ENCODE measurements at places on chromosomes 2 and 18.

DNA sequence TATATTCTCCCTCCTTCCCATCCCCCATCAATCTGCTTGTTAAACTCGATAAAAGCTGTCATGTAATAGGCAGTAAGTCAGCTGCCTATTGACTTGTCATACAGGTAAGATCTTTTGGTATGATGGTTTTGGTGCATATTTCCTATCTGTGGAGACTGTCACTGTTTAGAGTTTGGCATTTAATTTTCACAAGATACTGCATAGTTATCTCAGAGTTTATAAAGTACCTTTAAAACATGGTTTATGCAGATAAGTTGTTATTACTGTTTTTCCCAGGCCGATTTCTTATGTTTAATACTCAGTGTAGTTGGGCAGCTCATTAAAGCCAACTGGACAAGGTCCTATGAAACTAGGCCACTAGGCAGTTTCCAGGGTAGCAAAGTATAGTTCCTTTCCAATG, 222.1 kb downstream of the GALNT13 start:
- no peak for DNase-seq

DNA sequence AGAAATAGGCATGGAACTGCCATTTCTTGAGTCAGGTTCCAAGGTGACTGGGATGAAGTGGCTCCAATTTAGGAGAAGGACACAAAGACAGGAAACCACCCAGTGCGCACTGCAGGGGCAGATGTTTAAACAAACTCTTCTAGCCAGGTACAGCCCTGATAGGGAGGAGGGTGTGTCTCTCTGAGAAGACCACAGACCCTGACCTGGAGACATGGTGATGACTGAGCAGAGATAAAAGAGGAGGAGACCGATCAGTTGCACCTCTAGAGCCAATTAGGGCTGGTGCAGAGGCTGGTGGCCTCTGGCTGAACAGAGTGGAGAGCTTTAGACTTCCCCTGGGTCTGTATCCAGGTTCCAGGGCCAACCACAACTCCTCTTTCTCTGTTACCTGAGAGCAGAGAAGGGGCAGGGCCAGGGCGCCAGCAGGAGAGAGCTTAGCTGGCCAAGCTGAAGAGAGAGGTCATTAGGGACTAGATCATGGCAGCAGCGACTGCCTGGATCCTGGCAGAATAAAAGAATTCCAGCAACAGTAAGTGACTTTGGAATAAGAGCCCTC, 5.4 kb upstream of the SPOPL start:
- no peak for DNase-seq

DNA sequence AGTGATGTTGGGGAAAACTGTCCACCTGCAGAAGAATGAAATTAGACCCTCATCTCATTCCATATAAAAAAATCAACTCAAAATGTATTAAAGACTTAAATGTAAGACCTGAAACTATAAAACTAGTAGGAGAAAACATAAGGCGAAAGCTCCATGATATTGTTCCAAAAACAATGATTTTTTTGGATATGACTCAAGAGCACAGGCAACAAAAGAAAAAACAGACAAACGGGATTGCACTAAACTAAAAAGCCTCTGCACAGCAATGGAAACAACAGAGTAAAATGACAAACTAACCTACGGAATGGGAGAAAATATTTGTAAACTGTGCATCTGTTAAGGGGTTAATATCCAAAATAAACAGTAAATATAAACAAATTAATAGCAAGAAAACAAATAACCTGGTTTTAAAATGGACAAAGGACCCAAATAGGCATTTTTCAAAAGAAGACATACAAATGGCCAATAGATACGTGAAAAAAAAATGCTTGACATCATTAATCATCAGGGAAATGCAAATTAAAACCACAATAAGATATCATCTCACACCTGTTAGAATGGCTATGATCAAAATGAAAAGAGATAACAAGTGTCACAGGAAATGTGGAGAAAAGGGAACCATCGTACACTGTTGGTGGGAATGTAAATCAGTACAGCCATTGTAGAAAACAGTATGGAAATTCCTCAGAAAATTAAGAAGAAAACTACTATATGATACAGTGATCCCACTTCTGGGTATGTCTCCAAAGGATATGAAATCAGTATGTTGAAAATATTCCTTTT, 26.6 kb downstream of the LRRFIP1 start:
- no peak for DNase-seq

GRCh38 chr2:127418300-127419111, at the start of gene PROC:
PROC (plus strand) TSS chr2:127418427; CDS start chr2:127419943, 1,516 bp downstream.
- DNase-seq: no peak

DNA sequence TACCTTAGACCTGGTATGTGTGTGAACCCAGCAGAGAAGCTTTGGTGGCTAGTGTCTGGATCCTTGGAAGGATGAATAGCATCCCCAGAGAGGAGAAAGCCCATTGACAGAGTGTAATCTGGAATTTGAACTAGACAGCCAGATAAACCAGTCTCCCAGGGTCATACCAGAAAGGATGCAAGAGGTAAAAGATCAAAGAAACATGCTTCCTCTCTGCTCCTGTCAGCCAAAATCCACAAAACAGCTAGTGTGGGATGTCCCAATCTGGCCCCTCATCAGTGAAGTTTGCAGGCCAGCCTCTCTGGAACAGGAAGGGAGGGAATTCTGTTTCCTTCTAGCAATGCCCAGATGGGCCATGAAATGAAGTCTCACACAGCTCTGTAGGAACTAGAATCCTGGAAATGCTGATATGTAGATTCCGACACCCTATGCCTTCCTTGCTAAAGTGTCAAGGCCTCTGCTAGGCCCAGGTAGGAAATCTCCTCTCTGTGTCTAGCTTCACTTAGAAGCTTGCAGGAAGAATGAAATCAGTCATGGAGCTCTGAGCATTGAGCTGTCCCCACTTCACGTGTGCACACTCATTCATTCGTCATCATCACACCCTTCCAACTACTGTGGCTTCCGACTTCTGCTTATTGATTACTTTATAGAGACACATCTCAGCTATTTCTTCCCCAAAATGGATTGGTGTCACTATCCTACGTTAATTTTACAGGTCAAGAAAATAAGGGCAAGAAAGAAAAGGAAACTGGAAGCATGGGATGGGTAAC, 38.0 kb downstream of the EVA1A start:
- no peak for DNase-seq

GRCh38 chr18:59343926-59344325, 15.1 kb downstream of the LMAN1 start:
- no peak for DNase-seq

- peak; percentile 27 for DNase-seq
Measured at GRCh38 chr2:135960656-135961551, 24.5 kb downstream of the DARS1 start.

GRCh38 chr2:60832621-60833020, 48.8 kb upstream of the REL start:
- DNase-seq: no peak

GRCh38 chr2:201795607-201796477, 10.5 kb upstream of the CDK15 start:
- DNase-seq: no peak

GRCh38 chr2:78832481-78832880, 193.0 kb upstream of the REG3G start:
- no peak for DNase-seq

- no peak for DNase-seq
Measured at GRCh38 chr2:12929758-12930157, 213.0 kb downstream of the TRIB2 start.

- no peak for DNase-seq
Measured at GRCh38 chr2:132776287-132776686, 106.3 kb upstream of the LYPD1 start.

- no peak for DNase-seq
Measured at GRCh38 chr2:183995632-183996031, 602.7 kb upstream of the ZNF804A start.

DNA sequence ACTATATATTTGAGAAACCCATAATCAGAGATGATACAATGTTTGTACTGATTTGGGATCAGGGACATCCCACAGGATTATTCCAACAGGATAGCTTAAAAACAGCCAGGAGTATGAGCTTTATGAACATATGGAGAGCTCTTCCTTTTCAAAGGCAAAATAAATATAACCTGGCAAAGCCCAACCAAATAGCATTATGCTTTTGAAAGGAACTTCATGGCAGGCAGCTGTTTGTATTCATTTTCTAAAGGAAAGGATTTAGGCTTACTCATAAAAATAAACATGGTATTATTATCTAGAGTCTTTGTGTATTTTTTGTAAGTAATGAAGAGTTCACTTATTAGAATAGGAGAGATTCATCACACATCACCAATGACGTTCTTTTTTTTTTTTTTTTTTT, 44.4 kb downstream of the CCDC195 start:
- DNase-seq: no peak

- no peak for DNase-seq
Measured at GRCh38 chr2:41137031-41137430, 685.1 kb upstream of the SLC8A1 start.

DNA sequence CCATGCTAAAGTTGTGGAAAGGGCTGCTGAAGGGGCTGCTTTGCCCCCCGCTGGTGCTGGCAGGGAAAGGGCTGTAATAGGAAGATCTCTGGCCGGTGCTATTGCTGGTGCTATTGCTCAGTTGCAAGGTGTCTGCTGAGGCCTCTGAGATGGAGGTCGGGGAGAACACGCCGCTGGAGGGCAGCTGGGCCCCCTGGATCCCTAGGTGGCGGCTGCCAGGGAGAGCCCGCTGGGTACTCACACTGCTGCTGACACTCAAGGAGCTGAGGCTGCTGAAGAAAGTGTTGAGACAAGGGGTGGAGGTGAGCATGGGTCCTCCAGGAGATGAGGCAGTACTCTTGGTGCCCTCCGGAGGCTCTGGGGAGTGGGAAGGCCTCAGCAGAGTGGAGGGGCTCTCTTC, 4.2 kb downstream of the FOXI3 start:
- no peak for DNase-seq

DNA sequence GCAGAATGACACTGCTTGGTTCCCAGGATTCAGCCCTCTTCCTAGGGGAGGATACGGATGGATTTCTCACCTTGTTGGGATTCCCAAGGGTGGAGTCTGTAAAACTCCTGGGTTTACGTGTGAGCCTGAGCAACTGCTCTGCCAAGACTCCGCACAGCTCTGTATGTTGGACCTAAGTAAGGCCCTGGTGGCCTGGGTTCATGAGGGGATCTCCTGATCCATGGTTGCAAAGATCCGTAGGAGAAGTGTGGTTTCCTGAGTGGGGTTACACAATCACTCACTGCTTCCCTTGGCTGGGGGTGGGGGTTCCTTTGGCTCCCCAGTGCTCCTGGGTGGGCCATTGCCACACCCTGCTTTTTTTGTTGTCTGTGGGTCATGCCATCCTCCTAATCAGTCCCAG, 37.7 kb downstream of the ANKRD12 start:
- DNase-seq: no peak

- DNase-seq: no peak
Measured at GRCh38 chr2:10222-10875, 36.0 kb downstream of the FAM110C start.

DNA sequence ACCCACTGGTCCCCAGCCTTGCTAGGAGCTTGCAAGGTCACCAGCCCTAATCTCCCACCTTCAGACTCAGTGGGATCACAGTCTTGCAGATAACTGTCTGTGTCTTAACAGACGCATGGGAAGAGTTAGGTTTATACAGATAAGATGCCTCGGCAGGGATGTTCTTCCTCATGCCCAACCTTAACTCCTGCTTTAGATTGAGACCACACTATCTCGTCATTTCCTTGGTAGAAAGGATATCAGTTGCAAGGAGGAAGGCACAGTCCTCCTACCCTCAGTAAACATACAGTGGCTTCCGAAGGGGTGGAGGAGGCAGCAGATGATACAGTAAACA, 7.2 kb downstream of the NT5DC4 start:
- DNase-seq: no peak

DNA sequence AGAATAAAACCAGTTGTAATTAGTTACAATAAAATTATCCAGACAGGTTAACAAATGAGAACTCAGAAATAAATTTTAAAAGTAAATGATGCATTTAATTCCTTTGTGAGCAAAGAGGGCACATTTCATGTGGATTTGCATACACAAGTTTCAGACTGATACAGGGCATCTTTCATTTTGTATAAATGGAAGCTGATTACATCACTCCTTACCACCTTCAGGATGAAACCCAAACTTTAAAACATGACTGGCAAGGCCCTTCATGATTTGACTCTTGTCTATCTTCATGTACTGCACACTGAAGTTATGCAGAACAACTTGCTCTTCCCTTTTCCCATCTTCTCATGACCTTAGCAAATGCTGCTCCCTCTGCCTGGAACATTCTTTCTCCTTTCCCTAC, 26.9 kb downstream of the EFEMP1 start:
- DNase-seq: no peak

GRCh38 chr2:60746318-60746717, 9.8 kb upstream of the PAPOLG start:
- no peak for DNase-seq

DNA sequence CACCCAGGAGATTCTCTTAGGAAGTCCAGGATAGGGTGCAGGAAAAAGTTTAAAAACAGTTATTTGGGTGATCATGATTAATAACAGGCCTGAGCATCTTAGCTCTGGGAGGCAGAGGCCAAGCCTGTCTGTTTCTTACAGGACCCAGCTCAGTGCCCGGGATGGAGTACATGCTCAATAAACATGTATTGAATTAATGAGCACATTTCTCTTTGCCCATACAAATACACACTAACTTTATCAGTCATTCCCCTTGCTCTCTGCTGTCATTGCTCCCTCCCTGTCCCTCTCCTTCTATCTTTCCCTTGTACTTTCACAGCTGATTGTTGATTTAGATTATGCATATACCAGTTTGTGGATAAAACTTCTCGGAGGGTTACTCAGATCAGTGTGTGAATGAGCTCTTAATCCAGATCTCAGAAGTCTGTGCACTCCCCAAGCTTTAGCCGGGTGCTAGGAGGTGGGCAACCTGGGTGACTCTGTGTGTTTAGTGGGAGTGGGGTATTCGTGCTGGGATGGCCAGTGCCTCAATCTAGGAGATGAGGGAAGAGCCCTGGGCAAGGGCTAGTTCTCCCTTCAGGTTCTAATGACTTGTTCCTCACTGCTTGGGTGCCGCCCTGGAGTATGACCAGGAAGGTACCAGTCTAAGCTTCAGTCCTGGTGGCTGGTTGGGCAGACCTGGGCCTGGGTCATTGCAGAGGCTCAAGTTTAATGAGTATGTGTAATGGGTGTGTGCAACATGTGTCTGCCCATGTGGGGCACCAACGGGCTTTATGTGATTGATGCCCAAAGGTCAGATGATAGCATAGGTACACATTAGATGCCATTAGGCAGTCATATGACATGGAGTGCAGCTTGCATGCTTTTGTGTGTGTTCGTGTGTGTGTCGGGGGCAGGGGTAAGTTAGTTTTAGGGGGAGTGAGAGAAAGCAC, 10.6 kb downstream of the EMX1 start:
- no peak for DNase-seq

- no peak for DNase-seq
Measured at GRCh38 chr2:29276151-29276550, 160.9 kb downstream of the CLIP4 start.

Data from brain pericyte (primary cell).